ENCODE measurements at places on chromosomes 12 and 14.
A peak's percentile ranks its signal among the peaks of the same experiment; 100 is the strongest.

GRCh38 chr14:85590784-85591183 is 60.8 kb downstream of the FLRT2 start:
- DNase-seq: no peak

GRCh38 chr14:85342858-85343607 is 186.9 kb upstream of the FLRT2 start:
- DNase-seq: no peak

GRCh38 chr12:110344657-110345056 is 58.9 kb downstream of the ANAPC7 start:
- no peak for DNase-seq

- DNase-seq: no peak
Observed at GRCh38 chr14:68144051-68144681, 324.6 kb downstream of the RAD51B start.

GRCh38 chr12:106801830-106802533 is 27.5 kb downstream of the RIC8B start:
- no peak for DNase-seq

DNA sequence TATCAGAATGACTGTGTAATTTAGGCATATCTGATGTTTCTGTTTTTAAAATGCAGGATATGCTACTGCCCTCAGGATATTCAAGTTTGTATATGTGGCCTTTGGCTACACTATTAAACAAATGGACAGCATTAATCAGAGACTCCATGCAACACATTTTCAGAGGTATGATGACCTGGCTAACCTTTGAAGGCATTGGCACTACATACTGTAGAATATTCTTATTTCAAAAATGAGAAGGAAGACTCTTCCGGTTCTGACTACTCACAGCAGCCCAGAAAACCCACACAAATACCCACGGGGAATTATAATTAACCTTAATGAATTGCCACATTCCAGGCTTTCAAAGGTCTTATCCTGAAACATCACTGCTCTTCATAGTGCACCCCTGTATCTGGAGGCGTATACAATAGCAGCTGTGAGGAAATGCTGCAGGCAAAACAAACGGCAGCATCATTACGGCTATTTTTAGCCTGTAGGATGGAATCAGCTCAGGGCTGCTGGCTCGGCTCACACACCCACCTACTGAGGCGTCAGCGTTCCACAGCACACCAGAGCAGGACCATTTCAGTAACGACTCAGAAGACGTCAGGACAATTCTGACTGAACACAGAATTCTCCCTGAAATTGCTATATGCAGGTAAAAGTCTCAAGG is 648.5 kb downstream of the RPS29 start:
- no peak for DNase-seq

GRCh38 chr14:89240414-89240813 is 176.6 kb downstream of the FOXN3 start:
- no peak for DNase-seq

- peak; percentile 84 for DNase-seq
Observed at GRCh38 chr12:56220611-56221231, 1.0 kb downstream of the RNF41 start.

- DNase-seq: no peak
Observed at GRCh38 chr12:94873734-94874517, 129.6 kb downstream of the NDUFA12 start.

DNA sequence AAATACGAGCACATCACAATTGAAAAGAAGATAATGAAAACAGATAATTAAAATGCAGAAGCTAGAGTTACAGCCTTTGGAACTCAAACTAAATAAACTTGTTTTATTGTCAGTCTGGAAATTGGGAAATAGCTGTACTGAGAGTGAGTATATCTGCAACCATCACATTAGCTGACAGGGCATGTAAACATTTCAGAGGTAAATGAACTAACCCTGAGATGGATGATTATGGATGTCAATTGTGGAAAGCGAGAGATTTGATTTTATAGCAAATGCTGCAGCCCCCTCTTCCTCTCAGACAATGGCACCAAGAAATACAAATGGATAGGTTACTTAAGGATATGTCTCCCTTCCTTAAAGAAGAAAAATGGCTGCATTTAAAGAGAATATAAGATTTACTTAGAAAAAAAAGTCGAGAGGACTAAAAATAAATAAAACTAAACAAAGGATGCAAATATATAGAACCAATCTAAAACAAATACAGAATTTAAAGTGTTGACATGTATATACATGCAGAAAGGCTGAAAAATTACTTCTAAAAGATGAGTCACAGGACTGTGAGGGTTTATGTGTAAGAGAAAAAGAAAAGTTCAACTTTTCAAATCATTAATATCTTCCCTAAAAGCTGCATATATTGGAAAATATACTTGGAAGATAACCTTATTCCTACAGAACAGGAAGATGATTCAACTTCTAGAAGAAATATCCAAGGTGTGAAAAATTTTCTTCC is 120.3 kb upstream of the FLRT2 start:
- DNase-seq: no peak

- no peak for DNase-seq
Observed at GRCh38 chr12:68514807-68515411, 95.8 kb upstream of the RAP1B start.

DNA sequence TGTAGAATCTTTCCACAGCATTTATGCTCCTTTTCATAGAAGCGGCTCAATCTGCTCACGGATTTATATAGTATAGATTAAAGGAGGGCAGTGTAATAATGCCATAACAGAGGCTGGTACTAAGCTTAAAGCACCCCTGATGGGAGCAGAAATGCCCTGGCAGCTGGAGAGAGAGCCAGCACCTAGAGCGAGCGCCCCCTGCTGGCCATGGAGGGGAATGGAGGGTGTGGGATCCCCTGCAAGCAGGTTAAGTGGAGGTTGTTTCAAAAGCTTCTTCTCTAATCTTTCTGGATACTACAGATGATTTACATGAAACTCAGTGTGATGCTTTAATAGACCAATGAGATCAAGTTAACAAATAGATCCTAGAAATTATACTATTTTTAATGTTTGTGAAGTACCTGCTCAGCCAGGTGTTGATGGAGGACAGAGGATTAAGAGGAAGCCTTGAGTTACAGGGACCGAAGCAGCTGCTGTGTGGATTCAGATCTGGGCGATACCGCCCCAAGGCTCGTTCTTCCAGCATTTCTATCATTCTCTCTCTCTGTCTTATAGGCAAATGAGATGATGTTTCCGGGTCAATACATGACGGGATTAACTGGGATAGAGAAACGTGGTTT is 1519.3 kb upstream of the TMEM132C start:
- DNase-seq: peak; percentile 32

- DNase-seq: no peak
Observed at GRCh38 chr12:55469291-55469690, 647 bp downstream of the OR6C70 start.

- no peak for DNase-seq
Observed at GRCh38 chr14:70648346-70648745, 6.6 kb downstream of the TTC9 start.

DNA sequence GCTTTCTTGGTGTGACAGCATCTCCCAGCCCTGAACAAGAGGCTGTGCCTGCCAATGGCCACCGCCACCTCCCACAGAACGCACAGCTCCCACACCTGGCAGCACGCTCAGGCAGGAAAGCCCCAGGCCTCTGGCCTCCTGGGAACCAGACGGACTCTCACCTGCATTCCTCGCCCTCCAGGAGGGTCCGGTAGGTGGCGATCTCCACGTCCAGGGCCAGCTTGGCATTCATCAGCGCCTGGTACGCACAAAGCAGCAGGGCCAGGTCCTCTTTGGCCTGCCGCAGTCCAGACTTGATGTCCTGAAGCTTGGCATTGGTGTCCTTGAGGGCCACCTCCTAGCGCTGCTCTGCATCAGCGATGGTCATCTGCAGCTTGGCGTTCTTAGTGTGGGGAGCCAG is 12.1 kb upstream of the KRT77 start:
- DNase-seq: no peak

DNA sequence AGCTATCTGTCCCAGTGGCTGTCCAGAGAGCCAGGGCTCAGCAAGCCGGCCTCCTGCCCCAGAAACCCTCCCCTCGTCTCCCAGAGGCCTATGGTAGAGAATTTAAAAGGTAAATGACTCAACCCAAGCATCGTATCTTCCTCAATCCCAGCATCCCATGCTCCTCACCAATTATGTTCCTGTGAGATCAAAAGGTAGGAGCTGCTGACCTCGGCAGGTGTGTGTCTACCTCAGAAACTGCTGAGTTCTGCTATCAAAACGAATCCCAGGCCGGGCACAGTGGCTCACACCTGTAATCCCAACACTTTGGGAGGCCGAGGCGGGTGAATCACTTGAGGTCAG is 49.3 kb downstream of the FOXN3 start:
- DNase-seq: no peak

- DNase-seq: peak; percentile 79
Observed at GRCh38 chr12:4268329-4269181, 5.0 kb upstream of the CCND2 start.

DNA sequence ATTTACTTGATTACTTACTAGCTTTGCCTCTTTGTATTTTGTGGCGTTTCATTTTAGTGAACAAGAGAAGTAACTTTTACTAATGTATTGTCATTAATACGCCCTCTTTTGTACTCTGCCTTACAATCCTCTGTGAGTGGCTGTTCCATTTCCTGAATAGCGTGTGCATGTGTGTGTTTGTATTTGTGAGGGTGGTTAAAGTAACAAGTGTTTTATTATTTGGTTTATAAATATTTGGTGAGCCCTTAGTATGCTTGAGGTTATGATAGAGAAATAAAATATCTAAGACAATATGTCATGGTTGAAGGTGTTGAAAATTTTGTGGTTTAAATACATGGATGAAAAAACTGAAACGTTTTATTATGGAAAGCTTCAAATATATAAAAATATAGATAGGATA is 71.7 kb upstream of the REP15 start:
- DNase-seq: no peak

DNA sequence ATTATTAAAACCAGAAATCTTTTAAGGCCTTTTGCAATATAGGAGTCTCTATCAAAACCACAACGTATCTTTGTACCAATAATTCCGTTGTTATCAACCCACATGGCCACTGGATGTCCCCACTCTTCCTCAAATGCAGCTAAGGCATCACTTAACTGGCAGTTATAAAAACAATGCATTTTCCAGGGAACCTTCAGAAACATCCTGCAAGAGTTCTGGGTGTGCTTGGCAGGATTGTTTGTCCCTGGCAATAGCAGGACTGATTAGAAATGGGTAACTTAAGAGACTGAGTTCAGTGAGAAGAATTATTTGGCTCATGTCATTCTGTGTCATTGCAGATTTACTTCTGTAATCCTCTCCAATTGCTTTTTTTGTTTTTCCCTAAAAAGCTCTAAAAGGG is 112.0 kb downstream of the SLC15A5 start:
- no peak for DNase-seq

DNA sequence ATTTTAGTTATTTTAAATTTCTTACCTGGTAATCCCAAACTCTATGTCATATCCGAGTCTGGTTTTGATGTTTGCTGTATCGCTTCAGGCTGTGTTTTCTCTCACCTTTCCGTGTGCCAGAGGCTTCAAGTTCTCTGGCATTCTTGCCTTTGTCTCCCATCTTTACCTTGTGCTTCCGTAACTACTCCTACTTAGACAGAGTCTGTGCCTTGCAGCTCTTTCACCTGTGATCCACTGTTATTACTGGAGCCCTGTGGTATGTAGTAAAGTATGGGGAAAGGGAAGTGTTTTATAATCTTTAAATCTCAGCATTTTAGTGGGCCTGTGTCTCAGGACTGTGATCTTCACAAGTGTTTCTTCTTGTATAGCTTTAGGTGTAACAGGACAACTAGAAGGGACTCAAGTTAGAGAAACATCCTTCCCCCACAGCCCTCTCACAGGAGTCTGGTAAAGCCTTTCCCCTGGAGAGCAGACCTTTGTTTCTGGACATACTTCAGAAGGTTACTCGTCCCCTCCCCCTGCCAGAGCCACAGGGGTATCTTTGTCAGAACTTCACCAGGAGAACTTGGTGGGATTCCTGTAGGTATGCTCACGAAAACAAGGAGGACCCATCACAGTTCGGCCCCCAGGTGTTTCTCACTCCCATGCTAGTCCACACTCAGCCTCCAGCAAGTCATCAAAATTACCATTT is 11.1 kb downstream of the IFNG start:
- DNase-seq: no peak

- DNase-seq: no peak
Observed at GRCh38 chr12:127170226-127171180, 1096.5 kb upstream of the TMEM132C start.

DNA sequence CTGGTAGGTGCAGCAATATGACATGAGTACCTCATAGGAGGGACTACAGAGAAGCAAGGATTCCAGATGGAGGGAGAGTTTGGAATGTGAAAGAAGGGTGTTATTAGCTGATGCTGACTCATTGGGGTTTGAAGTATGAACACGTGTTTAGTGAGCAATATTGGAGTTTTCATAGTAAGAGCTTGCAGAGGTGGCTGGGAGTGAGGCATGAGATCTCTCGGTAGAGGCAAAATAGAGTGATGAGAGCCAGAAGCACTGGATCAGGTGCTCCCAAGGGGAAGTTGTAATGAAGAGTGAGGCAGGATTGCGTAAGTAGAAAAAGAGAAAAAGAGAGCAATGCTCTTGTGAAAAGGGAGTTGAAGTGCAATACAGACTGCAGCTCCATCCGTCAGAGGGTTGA is 42.1 kb downstream of the MGST1 start:
- DNase-seq: no peak

DNA sequence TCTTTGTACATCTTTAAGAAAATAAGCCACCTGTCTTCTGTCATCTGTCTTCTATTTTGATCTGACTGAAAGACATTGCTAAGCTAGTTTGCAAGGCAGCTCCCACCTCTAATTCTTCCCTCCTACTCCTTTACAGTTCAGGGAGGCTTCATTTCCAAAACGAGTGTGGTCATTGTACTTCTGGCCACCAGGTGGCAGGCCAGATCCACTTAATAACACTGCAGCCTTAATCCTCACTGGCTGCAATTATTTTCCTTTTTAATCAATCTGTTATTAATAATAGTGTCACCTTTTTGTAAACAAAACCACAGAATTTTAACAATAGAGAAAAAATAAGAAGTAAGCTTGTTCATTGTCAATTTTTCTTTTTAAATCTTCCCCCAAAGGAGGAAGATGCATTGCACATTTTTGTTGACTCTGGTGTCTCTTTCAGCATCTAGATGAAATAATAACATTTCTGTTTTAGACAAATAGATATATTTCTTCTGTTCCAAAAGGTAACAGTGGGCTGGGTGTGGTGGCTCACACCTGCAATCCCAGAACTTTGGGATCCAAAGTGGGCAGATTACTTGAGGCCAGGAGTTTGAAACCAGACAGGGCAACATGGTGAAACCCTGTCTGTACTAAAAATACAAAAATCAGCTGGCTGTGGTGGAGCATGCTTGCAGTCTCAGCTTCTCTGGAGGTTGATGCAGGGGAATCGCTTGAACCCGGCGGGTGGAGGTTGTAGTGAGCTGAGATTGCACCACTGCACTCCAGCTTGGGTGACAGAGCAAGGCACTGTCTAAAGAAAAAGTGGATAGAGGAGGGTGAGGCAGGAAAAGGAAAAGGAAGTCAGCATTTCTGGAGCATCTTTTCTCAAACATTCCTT is 23.3 kb downstream of the GABARAPL1 start:
- peak; percentile 67 for DNase-seq

GRCh38 chr14:74538411-74539391 is 45.1 kb downstream of the ISCA2 start:
- DNase-seq: no peak

- DNase-seq: no peak
Observed at GRCh38 chr14:95862243-95862642, 14.4 kb upstream of the TUNAR start.

GRCh38 chr12:118607831-118608230 is 231.5 kb downstream of the SUDS3 start:
- DNase-seq: no peak
